ENCODE measurements at places on chromosomes 6 and 20.

DNA sequence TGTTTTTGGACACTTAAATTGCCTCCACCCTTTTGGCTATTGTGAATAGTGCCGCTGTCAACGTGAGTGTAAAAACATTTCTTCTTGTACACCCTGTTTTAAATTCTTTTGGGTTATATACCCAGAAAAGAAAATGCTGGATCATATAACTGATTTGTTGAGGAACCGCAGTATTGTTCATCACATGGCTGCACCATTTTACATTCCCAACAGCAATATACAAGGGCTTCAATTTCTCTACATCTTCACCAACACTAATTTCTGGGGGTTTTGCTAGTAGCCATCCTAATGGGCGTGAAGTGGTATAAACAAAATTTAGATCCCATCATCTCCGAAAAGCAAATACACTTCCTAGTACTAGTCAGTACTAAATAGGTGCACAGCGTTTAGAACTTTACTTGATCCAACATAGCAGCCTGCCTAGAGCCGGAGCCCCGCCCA, 579 bp upstream of the BPHL start:
- DNase-seq, result no peak

DNA sequence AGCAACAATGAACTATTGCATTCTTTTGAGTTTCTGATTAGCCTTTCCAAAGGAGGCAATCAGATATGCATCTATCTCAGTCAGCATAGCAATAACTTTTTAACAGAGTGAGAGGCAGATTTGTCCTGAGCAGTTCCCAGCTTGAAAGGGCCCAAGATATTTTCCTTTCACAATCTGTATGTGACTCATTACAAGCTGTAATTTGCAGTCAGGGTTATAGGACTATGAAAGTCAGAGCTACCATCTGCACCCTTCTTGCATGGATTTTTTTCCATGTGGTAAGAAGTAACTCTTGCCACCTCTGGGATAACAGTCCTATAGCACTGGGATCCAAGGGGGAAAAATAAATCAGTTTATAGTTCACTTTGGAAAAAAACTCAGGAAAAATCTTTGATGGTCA, 318.2 kb upstream of the RGS17 start:
- DNase-seq, result no peak

DNA sequence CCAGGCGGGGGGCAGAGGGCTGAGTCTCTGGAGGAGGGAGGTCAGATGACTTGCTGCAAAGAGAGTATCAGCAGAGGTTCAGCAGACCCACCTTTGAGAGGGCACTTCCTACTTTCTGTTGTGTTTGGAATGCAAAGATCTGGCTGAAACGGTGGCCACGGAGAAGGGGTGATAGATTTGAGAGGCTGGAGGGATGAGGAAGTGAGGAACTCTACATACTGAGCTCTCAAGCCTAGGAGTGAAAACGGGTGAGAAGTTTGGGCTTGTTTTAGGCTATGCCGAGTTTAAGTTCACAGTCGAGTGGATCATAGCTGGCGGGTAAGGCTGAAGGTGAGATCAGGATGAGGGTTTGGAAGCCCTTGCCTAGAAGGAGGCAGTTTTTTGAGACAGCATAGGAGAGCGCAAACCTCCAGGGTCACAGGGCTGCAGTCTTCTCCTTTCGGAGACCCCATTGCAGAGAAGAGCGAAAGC, 477 bp upstream of the ITPA start:
- DNase-seq, result no peak

GRCh38 chr6:167993169-167993568, 4.3 kb upstream of the KIF25 start:
- no peak for DNase-seq

DNA sequence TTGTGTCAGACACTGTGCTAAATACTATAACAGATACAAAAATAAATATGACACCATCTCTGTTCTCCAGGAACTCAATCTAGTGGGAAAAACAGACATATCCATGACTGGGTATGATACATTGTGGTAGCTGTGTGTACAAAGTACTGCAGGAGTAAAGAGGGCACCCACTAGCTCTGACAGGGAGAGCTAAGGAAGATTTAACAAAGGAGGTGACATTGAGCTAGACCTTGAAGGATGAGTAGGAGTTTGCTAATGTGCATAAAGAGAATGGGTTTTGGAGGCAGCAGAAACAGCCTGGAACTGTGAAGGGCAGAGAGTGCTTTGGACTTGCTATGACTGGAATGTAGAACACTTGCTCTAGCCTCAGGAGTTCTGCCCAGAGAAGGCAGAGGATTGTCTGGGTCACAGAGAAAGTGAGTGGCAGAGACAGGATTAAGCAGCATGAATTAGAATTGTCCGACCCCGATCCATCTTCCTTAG, 14.4 kb downstream of the MMP24 start:
- no peak for DNase-seq

GRCh38 chr6:30319146-30319835, 7.4 kb upstream of the TRIM39 start:
- no peak for DNase-seq

- no peak for DNase-seq
Observed at GRCh38 chr20:55158446-55158845, 683.1 kb downstream of the DOK5 start.

DNA sequence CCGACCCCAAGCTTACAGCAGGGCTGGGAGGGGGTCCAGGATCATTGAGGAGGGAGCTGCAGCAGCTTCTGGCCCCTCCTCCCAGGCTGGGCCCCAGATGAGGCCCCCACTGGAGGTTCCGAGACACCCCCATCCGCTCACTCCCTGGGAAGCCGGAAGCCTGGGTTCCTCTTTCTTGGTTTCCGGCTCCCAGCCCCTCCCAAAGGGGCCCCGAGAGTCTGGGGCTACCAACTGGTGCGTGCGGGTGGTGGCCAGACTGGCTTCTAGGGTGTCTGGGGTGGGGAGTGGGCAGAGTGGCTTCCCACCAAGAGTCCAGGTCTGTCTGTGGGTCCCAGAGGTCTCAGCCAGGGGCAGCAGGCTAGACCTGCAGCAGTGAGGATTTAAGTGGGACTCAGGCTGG, 2.2 kb downstream of the RGS19 start:
- no peak for DNase-seq

- DNase-seq, result no peak
Observed at GRCh38 chr20:50913690-50914375, 17.4 kb downstream of the ADNP start.

DNA sequence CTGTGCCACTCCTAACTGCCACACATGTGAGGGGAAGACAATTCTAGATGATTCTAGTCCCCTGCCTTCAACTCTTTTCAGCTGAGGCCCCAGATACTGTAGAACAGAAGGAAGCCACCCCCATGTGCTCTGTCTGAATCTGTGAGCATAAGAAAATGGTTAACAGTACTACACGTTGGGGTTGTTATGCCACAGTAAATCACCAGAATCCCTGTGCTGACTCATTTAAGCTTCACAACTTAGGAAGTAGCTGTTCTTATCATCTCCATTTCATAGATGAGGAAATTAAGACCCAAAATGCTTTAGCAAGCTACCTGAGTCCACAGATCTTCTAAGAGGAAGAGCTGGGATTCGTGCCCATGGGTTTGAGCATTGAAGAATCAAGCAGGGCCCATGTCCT, 27.4 kb upstream of the SCRT2 start:
- no peak for DNase-seq

GRCh38 chr6:2790588-2791449, 25.6 kb downstream of the WRNIP1 start:
- no peak for DNase-seq

GRCh38 chr6:17212546-17213371, 68.4 kb upstream of the RBM24 start:
- no peak for DNase-seq

GRCh38 chr6:80181352-80182081, 75.0 kb downstream of the BCKDHB start:
- DNase-seq, result no peak

- DNase-seq, result no peak
Observed at GRCh38 chr6:36692861-36693702, 4.5 kb upstream of the RAB44 start.

- no peak for DNase-seq
Observed at GRCh38 chr6:56766806-56767178, 124.1 kb upstream of the DST start.

DNA sequence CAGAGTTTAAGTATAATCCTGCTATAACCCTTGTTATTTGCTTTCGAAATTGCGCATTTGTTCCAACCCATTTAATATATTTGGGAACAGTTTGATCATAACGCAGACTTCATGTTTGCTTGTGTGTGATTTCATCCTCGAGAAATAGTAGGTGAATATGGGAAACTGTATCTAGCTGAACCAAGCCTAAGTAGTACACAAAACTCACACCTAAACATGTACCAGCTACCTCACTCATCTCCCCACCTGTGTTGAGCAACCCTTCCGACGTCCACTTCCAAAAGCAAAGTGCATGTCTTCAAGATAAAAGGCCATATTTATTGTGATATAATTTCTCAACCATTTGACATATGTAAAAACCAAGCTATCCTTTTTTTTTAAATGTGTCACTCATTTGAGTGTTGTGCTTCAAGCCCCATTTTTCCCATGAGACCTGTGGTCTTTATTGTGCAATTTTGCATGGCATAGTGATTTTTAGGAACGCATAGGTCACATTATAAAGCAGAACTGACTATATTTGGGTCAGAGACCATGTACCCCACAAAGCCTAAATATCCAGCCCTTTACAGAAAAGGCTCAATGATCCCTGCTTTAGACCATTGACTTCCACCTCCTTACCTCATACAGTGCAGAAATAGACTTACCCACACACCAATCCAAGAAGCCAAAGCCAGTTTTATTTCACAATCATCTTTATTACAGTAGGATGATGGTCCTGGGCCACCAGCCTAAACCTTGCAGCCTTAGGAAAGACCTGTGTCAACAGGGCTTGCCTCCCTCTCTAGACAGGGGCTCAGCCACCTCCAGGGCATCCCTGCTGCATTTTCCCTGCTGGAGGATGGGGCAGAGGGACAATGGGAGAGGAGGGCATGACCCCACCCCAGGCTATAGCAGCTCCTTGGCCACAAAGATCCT, 7.1 kb downstream of the CCND3 start:
- no peak for DNase-seq

DNA sequence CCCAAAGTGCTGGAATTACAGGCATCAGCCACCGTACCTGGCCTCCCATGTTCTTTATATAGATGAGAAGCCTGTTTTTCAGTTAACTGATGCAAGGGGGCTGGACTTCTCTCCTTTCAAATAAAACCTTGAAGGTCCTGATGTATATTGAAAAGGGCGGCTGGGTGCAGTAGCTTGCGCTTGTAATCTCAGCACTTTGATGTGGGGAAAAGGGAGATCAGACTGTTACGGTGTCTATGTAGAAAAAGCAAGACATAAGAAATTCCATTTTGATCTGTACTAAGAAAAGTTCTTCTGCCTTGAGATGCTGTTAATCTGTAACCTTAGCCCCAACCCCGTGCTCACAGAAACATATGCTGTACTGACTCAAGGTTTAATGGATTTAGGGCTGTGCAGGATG, 16.1 kb upstream of the SAMHD1 start:
- no peak for DNase-seq

DNA sequence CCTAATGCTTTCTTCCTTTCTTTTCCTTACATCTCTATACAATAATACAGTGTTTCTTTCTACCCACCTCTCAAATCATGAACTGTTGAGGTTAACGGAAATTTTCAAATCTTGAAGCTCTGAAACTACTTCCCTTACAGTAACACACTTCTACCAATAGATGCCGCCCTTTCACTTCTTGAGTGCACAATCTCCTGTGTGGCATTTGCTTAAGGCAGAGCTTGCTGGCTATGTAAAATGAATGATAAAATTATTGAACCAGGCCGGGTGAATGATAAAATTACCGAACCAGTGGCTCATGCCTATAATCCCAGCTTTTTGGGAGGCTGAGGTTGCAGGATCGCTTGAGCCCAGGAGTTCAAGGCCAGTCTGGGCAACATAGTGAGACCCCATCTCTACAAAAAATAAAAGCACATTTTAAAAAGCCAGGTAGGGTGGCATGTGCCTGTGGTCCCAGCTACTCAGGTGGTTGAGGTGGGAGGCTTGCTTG, 56.8 kb downstream of the KCNS1 start:
- DNase-seq, result no peak

DNA sequence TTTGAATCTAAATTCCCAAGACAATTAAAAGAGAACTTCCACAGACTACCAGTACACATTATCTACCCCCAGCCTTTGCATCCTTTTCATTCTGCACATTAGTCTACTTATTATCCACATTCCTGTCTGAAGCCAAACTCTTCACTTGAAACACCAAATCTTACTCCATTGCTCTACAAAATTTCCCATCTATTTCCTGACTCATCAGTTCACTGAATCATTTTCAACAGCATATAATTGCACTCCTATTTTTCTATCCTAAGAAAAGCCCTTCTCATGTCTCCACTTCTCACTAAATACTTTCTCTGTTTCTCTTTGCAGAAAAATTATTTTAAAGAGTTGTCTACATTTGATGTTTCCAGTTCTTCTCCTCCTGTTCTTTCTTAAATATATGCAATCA, 239.4 kb upstream of the FERMT1 start:
- no peak for DNase-seq

DNA sequence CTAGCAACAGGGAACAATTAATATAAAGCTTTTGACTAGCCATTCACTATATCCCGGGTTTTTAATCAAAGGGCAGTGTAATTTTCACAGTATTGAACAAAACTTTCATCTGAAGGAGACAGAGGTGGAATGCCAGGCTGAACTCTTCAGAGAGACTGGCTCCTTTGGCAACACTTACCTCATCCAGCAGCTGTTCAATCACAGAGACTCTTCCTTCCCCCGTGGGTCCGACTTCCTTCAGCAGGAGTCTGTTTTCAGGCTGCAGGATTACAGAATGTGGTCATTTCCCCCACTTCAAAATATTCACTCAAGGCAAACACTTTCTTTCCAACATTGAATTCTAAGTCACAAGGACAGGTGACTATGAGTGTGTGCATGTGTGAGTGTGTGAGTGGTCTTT, 76.6 kb downstream of the DZANK1 start:
- DNase-seq, result no peak

DNA sequence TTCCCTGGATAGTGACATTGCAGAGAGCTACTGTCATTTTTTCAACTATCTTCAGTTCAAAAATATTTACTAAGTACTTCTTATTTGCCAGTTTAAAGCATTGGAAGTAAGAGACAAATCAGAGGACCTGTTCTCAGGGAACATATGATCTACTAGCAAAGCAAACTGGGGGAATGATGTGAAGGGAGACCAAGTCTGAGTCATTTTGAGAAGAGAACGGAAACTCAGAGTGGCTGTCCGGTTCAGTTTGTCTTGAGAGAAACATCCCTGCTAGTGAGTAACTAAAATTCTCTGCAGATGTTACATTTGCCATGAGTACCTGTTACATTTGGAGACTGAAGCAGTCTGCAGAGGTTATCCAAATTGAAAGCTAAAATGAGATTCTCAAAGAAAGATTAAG, 118.3 kb downstream of the KCNQ5 start:
- no peak for DNase-seq
